ENCODE measurements at places on chromosomes 5 and 9. TPM values are rescaled to one million over a fixed set of nuclear protein-coding genes. Genes with fewer than 3 reads are reported as not detected.

The GDA gene
- total RNA-seq, result 0.85 TPM

The CDKN2B gene
- total RNA-seq, result 0.82 TPM

- no peak for DNase-seq
Observed at GRCh38 chr9:108271236-108271635, 584.5 kb downstream of the ACTL7B start.

DNA sequence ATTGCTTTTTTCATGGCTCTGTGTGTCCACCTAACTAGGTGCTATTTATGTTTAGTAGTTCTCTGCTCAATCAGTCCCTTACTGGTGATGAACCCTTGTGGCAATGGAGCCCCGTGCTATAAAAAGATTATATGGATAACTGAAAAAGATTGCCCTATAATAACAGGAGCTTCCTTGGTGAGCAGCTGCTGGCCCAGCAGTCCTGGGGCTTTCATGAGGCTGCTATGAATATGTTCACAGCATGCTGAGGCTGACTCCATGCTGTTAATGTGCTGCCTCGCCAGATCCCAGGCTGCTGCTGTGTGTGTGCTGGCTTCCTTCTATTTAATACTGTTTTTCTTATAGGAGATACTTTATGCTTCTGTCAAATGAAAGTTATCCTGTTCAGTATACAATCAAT is 357.5 kb downstream of the TAF11L14 start:
- DNase-seq, result no peak

All from left ventricle myocardium inferior (tissue), 1 donor.